ENCODE measurements at places on chromosomes 1 and 21.

- DNase-seq, result peak; percentile 97
Measured at GRCh38 chr21:41612674-41613532, 104.9 kb upstream of the TMPRSS2 start.

DNA sequence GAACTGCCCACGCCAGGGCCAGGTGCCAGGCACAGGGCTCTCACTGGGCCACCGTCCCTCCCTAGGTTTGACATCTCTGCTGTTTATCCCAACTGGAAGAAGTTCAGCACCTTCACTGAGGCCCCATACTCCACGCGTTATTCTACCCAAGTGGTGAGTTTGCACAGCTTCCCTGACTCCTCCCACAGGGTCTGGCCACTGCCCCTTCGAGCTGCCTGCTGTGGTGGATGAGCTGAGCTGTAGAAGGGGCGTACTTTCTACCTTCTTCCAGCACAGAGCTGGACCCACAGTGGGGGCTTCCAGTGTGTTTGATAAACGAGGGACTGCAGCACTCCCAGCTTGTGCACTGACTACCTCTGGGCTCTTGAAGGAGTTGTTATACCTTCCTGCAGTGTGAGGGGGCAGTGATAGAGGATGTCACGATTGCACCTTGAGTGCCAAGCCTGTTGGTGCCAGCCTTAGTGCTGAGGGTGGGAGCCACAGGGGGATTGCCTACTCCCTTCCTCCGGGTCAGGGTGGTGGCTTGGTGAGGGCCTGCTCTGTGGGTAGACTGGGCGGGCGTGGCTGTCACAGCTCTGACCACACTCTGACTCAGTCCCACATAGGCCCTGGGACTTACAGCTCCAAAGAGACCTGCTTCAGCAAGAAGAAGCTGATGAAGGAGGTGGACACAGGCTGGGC, 5.9 kb upstream of the TTC22 start:
- no peak for DNase-seq

GRCh38 chr1:234842726-234843641, 233.0 kb upstream of the IRF2BP2 start:
- DNase-seq, result no peak

DNA sequence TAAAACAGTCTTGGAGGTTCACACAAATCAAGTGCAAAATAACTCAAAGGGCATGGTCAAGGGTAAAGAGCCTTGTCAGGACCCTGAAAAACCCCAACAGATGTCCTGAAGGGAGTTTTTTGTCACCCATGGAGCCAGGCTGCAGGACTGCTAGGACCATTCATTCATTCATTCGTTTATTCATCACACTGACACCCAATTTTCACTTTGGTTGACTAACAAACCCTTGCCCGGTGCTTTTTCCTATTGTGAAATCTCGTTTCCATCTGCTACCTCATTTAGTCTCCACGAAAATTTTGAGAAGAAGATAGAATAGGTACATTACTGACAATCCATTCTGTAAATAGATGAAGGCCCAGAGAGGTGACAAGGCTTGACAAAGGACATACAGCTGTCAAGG, 216.0 kb downstream of the HIVEP3 start:
- DNase-seq, result no peak

GRCh38 chr1:63772876-63773275, 941 bp upstream of the ROR1 start:
- no peak for DNase-seq

DNA sequence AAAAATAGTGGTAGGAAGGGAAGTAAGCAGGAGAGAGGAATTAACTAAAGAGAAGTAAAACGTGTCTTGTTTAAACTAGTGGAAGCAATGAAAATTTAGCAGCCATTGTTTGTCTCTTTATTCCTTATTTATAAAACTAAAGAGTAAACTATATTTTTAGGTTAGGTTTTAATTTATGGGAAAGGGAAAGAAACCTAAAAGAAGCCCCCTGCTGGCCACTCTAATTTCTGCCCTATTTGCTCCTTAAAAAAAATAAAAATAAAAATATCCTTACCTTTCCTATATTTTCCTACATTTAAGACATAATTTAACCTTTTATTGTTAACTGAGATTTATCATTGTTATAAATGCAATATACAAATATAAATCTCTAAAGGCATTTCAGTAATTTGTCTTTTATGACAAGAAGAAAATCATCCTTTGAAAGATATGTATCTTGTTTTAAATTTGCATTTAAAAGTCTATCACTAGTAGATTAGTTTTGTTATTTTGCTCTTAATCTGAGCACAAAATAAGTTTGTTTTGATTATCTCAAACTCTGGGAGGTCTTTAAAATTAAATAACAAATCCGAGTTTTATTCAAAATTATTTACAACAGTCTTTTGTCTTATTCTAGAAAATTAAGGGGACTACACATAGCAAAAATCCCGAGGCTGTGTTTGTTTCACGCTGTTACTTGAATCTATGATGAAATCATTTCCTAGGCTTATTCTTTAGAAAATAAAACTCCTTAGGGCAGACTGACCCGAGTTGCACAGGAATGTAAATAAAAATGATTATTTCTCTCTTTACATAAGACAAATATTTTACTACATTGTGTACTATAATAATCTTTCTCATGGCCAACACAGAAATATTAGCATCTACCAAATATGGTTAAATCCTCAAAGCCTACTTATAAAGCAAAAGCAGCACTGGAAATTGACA, 201.7 kb downstream of the NRIP1 start:
- no peak for DNase-seq

GRCh38 chr1:184469396-184469795, 82.6 kb downstream of the C1orf21 start:
- no peak for DNase-seq

DNA sequence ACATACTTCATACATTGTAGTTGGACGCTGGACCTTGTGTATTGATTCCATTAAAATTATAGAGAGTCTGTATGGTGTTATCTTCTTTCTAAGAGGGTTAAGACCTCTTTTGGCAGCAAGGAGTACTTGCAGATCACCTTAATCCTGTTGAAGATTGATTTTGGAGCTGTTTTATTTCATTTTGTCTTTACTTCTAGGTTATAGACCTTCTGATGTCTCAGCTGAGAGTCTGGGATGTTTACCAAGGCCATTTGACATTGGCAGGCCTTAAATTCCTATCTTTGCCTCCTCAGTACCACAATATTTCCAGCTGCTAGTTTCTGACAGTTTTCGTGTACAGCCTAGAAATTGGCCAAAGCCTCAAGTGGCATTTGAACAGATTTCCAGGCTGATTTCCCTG, 338.0 kb downstream of the LMO4 start:
- no peak for DNase-seq

DNA sequence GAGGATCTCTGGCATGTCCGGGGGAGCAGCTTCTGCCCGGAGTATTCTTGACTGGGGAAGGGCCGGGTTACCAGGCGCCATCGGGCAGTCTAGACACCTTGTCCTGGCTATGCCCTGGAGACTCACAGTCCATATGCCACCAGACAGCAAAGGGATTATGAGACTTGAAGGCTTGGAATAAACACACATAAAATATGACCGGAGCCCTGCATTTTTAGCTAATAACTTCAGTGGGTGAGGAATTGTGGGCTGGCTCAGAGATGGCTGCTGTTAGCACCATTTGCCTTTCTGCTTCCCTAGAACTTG, 15.5 kb downstream of the NTPCR start:
- no peak for DNase-seq

DNA sequence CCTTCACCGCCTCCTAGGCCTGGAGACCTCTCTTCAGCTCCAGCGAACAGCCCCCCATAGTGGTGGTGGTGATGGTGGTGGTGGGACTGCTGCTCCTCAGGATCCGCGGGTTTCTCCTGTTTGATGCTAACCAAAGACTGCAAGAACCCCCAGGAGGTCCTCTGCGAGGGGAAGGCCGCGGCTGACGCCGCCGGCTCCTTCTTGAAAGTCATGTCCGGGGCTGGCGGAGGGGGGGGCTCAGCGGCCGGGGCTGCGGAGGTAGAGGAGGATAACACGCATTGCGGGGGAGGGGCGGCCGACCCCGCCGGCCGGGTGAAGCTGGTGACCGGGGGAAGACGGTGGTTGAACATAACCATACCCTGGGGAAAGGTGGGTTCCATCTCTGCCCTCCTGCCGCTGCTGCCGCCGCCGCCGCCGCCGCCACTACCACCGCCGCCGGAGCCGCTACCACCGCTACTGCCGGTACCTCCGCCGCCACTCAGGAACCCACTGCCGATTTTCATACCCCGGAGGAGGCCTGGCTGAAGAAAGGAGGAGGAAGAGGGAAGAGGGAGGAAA, 554 bp downstream of the ZNF281 start:
- DNase-seq, result no peak

- DNase-seq, result no peak
Measured at GRCh38 chr1:246195296-246195695, 311.8 kb downstream of the SMYD3 start.

GRCh38 chr1:66947267-66947666, 22.5 kb downstream of the MIER1 start:
- DNase-seq, result no peak

- DNase-seq, result peak; percentile 67
Measured at GRCh38 chr1:21673277-21673780, 4.2 kb upstream of the RAP1GAP start.

GRCh38 chr1:239164451-239165180, 221.8 kb upstream of the CHRM3 start:
- DNase-seq, result no peak

DNA sequence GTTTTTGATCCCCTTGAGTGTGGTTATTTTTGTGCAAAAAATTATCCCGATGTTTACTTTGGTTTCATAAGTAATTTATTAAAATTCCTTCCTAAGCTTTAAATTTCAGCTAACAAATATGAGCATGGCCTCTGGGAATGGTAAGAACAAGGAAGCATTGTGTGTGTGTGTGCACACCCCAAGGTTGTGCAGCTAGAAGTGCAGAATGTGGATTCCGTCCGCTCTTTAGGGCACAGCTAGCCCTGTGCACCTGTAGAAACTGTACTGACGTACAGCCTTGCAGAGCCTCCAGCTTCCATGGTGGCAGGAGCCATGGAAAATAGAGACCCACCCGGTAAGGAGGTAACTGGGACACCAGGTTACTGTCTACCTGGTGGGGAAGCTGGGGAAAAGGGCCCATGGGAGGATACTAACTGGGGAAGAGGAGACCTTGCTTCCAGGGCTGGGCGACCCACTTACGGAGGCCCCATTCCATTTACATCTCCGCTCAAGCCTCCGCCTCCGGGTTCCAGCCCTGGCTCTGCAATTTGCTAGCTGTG, 54.7 kb downstream of the B3GALT5 start:
- DNase-seq, result no peak

GRCh38 chr1:56068908-56069307, 510.5 kb downstream of the PLPP3 start:
- DNase-seq, result no peak

DNA sequence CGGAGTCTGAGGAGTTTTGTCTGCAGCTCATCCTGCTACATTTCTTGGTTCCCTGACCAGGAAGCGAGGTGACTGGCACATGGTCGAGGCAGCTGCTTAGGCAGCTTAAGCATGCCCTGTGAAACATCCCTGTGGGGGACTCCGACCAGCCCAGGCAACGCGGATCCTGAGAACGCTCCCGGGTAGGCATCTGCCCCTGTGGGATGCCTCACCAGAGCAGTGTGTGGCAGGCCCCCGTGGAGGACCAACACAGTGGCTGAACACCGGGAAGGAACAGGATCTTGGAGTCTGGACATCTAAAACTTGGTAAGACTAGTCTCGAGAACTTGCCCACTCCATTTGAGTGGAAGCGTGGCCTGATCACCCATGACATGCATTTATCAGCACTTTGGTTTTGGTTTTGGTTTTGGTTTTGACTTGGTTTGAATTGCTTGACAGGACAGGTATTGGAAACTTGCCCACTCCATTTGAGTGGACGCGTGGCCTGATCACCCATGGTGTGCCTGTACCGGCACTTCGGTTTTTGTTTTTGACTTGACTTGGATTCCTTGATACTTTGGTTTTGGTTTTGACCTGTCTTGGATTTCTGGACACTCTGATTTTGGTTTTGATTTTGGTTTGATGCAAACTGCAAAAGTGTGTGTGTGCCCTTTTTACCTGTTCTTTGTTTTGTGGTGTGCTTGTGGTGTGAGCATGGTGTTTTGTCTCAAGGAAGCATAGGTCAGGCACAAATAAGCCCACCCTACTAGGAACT, 12.2 kb upstream of the NEK2 start:
- no peak for DNase-seq

GRCh38 chr1:7879228-7879627, 26.4 kb upstream of the UTS2 start:
- no peak for DNase-seq

DNA sequence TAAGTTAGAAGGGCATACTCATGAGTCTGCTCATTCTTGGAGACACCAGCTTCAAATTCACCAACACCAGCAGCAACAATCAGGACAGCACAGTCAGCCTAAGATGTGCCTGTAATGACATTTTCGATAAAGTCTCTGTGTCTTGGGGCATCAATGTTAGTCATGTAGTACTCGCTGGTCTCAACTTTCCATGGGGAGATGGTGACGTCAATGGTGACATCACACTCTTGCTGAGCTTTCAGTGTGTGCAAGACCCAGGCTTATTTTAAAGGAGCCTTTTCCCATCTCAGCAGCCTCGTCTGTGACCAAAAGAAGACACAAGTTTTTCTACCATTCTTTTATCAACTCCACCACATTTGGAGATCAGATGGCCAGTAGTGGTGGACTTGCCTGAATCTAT, 75.5 kb downstream of the SERINC2 start:
- DNase-seq, result no peak

DNA sequence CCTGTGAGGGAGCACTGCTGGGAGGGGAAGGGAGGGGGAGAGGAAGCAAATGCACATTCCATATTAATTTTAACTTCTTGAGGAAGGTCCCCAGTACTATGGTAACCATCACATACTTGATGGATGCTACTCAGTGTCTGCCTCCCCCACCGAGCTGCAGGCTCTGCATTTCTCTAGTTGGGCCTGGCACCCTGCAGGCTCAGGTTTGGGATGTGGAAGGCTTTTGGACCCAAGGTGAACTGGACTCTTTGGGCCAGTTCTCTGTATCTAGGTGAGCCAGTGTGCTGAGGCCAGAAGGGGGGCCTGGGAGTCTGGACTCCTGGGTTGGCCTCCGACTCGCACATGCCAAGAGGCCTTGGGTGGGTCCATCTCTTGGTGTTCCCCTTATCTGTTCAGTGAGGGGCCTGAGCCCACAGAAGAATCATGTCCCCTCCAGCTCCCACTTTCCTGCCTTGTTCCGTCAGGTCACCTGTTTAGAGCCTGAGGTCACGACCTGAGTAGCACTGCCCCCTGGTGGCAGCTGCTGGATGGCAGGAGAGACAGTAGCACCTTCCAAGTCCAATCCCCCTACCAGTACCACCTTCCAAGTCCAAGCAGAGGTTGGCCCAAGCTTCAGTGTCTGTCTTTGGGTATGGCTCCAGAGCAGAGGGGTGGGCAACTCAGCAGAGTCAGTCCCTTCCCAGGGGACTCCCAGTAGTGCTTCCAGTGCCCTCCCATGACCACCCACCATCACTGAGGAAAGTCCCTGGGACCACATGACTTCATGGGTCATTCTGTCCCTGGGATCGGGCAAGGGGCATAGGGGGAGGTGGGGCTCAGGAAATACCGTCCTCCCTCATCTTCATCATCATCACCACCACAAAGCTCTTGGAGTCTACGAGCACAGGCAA, 241.8 kb downstream of the TRABD2B start:
- no peak for DNase-seq

GRCh38 chr1:232274236-232274855, 355.6 kb downstream of the SIPA1L2 start:
- no peak for DNase-seq

GRCh38 chr1:186502087-186502486, 41.2 kb upstream of the PDC start:
- peak; percentile 59 for DNase-seq

All from AG09319 (cell line).